ENCODE measurements at places on chromosomes 11 and 22. TPM values are rescaled to one million over a fixed set of nuclear protein-coding genes. Genes with fewer than 3 reads are reported as not detected.

Gene FAM118A
- 143 TPM for total RNA-seq

Gene RFPL2
- 1.8 TPM for total RNA-seq

Gene OR8G5
- not detected for total RNA-seq

Gene ZBED4
- total RNA-seq: 27.9 TPM

Gene DGCR6
- total RNA-seq: 4.3 TPM

Gene APOA5
- not detected for total RNA-seq

Gene MUC5AC
- total RNA-seq: not detected

- peak; percentile 92 for DNase-seq
Observed at GRCh38 chr11:33065445-33066178, 26.2 kb downstream of the TCP11L1 start.

DNA sequence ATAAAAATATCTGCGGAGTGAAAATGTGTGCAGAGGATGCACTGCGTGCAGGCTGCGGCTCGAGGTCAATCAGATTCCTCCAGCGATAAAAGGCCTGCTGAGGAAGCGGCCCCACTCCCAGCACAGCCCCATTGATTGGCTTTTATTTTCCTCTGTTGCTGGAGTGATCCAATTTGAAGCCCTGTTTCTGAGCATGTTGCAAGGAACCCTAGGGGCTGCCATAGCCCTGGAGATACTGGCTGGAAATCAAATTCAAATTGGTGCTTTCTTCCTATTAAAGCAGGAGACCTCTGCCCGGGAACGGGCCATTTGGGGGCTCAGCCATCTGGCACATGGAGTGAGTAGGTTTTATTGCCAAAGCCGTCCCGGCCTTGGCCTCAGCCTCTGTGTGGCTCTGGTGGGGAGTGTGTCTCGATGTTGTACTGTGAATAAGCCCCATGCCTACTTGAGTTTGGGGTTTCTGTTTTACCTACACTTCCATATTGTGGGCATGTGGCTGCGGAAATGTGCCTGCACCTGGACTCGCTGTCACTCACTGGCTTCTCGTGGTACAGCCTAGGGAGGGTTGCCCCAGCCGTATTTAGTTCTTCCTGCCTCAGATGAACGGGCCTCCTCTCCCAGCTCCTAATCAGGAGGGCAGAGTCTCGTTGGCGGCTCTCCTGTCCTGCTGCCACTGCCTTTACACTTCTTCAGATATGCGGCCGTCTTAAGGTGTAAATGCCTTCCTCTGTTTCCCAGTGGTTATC lies 25.6 kb downstream of the PARVB start:
- DNase-seq: peak; percentile 73

DNA sequence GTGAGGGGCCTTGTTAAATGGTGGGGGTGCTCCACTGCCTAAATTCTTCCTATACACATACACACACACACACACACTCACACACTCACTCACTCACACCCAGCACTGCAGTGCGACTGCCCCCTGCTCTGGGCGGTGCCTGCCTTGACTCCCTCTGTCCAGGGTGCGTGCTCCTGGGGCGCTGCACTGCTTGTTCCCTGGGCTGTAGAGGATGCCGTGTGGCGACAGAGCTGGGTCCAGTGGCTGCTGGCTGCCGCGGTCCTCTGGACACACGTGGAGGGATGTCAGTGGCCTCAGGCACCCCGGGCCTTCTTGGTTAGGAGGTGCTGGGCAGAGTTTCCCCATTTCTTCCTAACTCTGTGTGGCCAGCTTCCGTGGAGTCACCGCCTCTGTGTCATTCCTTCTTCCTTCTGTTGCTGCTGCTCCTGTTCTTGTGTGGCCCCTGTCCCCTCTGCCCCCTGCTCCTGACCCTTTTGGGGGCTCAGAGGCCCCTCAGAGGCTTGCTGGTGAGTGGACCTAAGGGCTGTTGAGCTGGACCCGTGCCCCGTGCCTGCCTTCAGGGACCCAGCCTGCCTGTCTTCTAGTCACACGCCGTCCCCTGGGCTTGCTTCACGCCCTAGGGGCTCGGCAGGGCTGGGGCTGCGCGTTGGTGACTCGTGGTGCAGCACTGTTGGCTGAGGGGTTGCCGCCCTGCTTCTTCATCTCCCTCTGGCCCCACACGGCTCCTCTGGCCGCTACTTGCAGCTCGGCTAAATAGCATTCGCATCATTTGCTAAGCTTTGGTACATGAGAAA lies 147.0 kb downstream of the TBC1D22A start:
- DNase-seq: no peak

GRCh38 chr11:102187416-102188151 lies 77.3 kb downstream of the YAP1 start:
- DNase-seq: no peak

GRCh38 chr11:95799546-95799945 lies 9.2 kb downstream of the CEP57 start:
- no peak for DNase-seq

DNA sequence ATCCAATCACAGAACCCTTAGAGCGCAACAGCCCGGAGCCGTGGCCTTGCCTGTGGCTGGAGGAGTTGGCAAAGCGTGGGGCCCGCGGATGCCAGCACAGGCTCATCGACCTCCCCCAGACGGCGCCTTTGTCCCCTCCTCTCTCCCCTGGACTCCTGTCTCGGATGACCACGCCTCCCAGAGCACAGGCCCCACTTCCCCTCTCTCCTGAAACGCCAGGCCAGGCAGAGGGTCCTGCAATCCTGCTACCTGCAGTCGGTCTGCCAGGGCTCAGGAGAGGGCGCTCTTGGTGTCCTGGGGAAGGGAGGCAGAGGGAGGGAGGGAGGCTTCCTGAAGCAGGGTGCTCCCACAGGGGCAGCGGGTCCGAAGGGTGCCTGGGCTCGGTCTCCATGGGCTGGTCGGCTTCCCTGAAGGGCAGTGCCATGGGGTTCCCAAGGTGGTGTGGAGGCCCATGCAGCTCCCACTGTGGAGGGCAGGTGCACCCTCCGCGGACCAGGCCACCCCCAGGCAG lies 16.6 kb upstream of the TTLL12 start:
- peak; percentile 93 for DNase-seq

GRCh38 chr11:77410076-77410827 lies 63.6 kb downstream of the PAK1 start:
- no peak for DNase-seq

DNA sequence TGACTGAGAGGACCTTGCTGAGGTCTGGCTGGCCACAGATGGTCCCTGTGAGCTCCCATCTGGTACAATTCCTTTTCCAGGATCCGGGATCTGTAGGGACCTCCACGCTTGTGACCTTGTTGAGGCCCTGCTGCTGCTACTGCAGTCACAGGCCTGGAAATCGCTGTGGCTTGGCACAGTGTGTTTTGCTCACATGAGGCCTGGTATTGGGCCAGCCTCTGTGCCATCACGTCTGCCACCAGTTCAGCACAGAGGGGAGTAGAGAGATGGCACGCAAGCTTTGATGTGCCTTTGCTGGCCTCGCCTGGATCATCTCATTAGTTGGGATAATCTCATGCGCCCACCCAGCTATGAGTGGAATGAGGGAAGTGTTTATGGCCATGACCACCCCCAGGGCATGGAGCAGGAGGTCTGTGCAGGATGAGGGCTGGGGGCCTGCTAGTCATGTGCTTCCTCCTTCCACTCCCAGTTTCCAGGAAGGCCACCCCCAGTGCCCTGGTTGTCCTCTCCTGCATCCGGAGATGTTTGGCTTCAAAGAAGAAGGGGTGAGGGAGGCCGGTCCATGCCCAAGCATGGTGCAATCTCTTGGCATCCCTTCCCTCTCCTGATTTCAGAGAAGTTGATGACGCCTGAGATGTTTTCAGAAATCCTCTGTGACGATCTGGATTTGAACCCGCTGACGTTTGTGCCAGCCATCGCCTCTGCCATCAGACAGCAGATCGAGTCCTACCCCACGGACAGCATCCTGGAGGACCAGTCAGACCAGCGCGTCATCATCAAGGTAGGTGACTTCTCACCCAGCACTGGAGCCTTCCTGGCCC lies 22.4 kb downstream of the DERL3 start:
- no peak for DNase-seq

GRCh38 chr11:32039149-32039548 lies 51.7 kb upstream of the RCN1 start:
- DNase-seq: no peak

DNA sequence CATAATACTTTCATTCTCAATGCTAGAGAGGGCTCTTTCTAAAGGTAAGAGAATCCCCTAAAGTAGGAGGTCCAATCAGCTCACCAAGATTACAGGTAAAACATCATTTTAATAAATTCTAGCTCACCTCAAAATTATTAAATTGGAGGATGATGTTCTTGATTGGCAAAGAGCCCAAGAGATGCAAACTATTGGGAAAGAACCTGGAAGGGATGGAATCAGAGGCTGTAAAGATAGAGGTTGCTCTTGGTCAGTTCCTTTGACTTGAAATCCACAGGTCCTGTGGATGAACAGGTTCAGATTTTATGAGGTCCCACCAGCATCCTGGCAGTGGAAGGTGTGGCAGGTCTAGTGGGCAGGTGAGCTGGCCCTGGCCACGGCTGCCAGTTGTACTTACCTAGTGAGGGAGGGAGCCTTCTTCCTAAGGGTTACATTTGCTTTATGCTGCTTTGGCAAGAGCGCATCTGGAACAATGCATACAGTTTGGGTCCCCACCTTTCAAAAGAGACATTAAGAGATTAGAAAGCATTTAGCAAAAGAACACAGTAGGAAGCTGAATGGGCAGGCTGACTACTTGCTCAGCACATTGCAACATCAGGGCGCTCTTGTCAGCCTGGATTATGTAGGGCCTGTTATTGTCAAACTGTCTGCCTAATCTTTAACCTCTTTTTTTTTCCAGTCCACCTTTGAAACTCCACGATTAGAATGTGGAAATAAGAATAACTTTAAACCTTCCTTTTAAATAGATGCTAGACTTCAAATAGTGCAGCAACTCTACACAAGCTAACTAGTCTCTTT lies 97.0 kb downstream of the RDX start:
- DNase-seq: peak; percentile 37

DNA sequence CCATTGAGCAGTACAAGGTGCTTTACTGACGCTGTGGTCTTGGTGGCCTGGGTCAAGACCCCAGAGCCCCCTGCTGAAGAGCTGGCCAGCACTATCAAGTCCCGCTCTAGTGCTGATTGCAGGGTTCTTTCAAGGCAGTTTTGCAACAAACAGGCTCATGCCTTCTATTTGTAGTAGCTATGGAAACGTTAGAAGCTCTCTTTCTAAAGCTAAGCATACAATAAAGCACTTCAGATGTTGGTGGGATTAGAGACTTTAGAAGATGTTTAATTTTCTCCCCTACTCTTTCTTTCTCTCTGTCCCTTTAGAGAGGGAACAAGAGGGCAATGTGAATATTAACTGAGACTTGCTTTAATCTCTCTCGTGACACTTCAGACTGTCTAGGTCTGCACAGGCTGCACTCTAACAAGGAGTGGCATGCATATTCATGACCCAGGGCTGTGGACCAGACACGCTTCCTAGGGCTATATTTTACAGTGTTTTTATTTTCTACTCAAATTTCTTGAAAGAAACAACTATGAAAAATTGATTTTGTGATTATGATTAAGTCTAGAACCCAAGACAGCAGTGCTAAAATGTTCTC lies 138.6 kb downstream of the WNT7B start:
- no peak for DNase-seq

- peak; percentile 65 for DNase-seq
Observed at GRCh38 chr22:45972091-45972888, 4.7 kb downstream of the WNT7B start.
